ENCODE measurements at places on chromosomes 4 and X.

DNA sequence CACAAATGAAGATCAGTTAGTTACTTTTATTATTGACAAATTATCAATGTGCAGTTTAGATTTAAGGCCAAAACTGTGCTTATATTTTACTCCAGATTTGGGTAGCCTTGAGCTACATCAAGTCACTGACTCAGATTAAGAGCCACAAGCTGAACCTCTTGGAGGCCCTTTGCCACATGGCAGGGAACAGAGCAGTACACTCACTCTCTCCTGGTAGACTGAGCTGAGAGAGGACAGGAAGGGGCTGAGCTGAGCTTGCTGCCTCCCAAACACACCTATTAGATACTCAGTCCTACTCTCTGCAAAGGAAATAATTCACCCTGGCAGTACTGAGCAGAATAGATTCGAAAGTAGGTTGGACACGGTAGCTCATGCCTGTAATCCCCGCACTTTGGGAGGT lies 7.8 kb downstream of the STAP1 start:
- no peak for DNase-seq

DNA sequence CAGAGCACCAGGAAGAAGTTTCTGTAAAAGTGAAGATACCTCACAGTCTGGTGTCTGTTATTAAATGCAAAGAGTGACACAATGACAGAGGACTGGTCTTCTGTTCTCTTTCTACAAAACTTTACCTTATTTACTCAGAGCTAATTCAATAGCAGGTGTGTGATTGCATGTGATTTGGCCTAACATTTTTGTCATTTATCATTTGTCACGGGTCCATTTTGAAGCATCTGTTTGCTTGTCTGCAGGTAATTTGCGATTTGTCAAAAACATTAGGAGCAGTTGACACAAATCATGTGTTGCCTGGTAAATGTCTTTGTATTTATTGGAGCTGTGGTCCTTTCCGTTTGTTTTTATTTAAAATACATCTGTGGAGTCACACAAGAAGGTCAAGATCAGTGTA lies 1232.4 kb downstream of the STIM2 start:
- DNase-seq: no peak

- no peak for DNase-seq
Measured at GRCh38 chrX:152637649-152638442, at the start of gene GABRQ. Gene GABRQ (plus strand): TSS chrX:152637895. CDS start chrX:152638203, 308 bp downstream.

DNA sequence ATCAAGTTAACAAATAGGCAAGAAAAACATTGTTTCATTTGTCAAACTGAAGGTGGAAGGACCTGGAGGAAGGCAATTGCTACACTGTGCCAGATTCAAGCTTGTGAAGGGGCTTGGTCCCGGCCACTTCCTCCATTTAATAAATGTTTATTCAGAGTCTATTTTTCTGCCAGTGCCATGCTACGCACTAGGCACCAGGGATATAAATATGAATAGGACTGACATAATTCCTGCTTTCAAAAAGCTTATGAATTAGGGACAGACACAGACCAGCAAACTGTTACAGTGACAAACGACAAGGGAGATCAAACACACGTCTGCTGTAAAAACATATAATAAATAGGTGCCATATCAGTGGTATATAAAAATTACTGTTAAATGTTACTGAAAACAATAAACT lies 571 bp downstream of the TLR6 start:
- no peak for DNase-seq

- no peak for DNase-seq
Measured at GRCh38 chrX:63466690-63467089, 115.6 kb upstream of the SPIN4 start.

DNA sequence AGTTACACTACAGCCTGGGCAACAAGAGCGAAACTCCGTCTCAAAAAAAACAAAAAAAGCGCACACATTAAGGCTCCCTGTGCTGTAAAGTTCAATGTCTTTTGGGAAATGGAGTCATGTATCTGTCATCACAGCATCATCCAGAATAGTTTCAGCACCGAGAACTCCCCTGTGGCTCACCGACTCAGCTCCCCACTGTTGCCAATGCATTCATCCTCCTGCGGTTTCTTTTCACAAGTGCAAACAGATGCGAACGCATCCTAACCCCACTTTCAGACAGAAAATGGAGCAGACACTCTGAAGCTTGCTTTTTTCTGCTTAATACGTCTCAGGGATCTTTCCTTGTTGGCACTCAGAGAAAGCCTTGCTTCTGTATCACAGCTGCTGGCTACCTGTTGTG lies 13.8 kb upstream of the SH3TC1 start:
- no peak for DNase-seq

DNA sequence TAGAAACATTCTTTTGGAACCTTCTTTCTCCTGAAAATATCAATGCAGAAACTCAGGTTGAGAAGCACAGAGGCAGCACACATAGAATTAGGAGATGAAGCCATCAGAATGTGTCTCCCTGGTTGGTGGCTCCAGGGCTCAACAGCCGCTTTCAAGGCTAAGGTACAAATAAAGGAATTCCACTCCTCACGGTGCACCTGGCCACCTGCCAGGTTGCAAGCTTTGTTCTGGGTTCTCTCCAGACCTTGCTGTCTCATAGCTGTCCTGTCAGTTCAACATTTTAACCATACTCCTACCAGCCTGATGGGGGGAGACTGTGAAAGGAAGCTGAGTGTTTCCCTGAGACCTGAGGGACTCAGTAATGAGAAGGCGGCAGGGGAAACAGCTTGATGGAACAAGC lies 96.3 kb upstream of the HPF1 start:
- no peak for DNase-seq

DNA sequence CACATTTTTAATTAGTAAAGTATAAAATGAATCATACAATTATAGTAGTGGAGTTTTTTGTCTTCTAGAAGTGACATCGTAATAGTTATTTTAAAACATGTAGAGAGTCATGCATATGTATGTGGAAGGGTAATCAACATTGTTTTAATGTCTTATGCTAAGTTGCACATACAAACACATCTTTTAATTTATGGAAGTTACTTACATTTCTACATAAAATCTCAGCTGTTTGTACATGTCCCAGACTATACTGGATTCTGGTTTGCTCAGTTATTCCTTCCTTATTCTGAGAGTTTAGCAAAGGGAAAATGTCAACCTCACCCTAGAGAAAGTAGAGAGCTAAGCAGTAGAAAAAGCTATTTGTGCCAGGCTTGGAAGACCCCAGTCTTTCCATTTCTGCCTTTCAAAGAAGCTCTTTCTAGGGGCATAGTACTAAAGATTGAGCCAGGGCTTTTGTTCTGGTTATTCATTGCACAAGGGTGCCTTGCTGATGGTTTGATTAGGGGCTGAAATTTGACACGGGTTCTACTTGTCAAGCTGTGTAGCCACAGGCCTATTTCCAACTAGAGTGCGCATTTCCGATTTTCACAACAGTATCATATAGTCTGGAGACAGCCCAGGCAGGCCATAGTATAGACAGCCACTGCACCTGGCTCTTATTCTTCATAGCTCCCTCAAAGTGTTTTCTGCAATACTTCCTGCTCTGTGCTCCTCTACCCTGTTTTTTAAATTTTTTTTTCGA lies 106.3 kb downstream of the RPA4 start:
- no peak for DNase-seq

DNA sequence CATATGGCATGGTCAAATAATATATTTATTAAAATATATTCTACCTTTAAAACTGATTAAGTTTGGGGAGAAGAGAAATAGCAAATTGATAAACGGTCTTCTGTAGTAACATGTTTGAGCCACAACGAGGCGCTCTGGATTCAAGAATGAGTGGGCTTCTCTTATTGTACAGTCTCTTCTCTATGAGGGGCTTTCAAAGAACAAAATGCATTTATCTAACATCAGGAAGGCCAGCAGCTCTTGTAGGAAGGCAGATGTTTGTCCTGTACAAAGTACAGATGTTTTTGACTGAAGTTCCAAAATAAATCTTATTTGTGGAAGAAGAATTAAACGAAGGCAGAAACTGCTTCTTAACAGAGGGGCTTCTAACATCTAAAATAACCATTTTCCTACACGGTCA lies 153.6 kb downstream of the RASL11B start:
- DNase-seq: peak; percentile 8

GRCh38 chr4:30341731-30342130 lies 378.4 kb upstream of the PCDH7 start:
- no peak for DNase-seq

DNA sequence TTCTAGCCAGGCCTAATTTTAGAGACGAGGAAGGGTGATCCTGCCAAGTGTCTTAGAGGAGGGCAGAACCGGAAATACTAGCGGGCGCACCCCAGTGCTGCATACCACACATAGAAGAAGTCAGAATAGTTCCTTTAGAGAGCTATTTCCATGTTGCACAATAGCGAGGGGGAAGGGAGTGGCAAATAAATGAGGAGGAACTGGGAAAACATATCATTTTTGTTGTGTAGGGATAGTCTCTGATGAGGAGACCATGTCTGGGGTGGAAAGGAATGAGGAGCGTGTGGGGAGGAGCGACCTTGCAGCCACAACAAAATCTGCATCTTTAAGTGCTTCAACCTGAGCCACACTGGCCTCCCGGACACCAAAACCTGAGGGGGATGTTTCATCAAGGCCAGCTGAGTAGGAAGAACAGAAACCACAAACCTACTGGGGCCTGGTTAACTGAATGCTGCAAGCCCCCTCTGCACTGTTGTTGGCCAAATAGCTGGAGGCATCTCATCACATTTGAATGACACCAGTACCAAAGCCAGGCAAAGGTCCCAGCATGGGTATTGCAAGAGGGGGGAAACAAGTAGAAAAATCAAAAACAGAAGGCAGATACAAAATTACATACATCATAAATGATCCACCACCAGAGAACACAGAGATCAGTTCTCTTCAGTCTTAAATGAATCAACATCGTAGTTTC lies 26.7 kb upstream of the C1QTNF7 start:
- DNase-seq: peak; percentile 13

DNA sequence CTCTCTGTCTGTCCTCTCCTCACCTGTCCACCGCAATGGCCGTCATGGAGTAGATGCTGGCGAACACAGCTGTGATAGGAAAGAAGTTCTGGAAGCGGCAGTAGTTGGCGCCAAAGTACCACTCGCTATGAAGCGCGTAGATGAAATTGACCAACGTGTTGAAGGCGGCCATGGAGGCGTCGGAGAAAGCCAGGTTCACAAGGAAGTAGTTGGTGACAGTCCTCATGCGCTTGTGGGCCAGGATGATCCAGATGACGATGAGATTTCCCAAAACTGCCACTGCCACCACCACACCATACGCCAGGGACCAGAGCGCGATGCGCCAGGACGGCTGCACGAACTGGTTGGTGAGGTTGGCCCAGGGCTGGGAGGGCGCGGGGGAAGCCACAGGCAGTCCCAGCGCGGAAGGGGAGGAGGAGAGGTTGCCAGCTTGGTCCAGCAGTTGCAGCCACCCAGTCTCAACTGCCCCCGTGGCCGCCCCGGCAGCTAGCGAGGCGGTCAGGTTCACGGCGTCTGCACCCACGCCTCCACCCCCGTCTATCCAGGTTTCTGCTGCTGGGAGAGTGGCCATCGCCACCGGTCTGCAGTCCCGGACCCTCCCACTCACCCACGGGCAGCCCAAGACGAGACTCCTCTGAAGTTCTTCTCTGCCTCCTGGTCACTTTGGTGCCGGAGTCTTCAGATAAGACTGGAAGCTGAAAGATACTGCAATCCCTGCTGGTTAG lies 518 bp downstream of the TACR3 start:
- DNase-seq: no peak

- no peak for DNase-seq
Measured at GRCh38 chr4:17587094-17587822, 10.3 kb downstream of the LAP3 start.

- DNase-seq: no peak
Measured at GRCh38 chr4:168844353-168845049, 165.6 kb downstream of the CBR4 start.

DNA sequence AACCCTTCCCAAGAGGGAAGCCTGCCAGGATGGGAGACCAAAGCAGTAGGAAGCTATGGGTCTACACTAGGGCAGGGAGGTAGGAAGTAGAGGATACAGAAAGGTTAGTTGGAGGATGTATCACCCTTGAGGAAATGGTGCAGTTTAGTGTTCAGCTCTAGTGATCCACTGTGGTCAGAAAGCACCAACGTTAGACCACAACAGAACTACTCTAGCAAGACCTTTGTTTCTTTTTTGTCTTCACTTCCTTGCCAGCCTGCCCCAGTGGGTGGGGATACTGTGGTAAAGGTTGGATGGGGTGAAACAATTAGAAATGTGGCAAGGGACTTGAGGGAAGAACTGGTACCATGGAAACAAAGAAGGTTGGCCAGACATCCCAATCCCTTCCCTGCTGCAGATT lies 83.3 kb downstream of the DDIT4L start:
- DNase-seq: no peak

DNA sequence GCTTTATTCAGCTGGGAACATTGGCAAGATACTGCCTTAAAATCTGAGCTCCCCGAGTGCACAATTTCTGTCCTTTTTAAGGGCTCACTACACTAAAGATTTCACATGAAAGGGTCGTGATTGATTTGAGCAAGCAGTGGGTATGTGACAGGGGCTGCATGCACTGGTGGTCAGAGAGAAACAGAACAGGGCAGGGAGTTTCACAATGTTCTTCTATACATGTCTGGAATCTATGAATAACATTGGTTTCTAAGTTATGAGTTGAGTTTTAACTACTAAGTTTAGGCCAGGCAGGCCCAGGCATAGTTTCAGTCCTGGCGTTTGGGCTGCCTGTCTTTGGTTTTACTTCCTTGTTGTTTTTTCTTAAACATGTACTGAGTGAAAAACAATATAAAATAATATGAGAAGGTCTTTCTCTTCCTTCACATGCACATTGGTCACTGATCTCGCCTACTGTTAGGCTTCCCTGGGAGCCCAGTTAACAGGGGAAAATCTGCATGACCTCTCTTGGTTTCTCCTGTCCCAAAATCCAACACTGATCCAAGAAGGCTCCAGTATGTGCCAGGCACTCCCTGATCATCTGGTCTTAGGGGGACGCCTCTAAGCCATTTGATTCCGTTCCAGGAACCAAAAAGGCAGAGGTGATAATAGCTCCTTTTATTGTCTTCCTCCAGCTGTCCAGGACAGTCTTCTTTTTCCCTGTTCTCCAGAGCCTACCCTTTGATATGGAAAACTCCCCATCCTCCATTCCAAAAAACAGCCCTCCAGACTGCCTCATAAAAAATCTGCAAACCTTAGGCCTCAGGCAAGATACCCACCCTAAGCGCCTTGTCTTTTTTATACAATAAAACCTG lies at the start of gene UGT2B17:
Gene UGT2B17, minus strand, starts transcription at position 51 of the 854 bp plus-strand sequence. CDS start 7,838 bp downstream, outside the sequence.
- DNase-seq: no peak

DNA sequence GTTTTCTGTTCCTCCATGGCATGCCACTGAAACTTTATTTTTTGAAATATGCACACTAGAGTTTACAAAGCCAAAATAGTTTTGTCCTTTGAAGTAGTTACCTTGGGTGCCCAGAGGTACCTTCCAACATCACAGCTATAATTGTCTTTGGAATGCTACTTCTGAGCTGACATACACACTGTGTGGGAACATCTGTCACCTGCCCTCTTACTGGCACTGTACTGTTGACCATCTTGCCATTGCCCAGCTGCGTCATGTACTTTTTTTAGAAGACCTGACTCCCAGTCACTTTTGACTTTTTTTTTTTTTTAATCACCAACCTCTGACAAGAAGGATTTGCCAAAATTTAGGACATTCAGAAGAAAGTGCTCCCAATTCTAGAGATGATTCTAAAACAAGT lies 200.5 kb upstream of the CXorf66 start:
- no peak for DNase-seq
